ENCODE measurements at places on chromosomes 2 and 18.

GRCh38 chr2:80476535-80477117, 172.1 kb upstream of the LRRTM1 start:
- DNase-seq, result no peak

GRCh38 chr18:50410008-50410407, 35.2 kb downstream of the SKA1 start:
- DNase-seq, result no peak

GRCh38 chr18:79434607-79435401, 39.1 kb downstream of the NFATC1 start:
- no peak for DNase-seq

GRCh38 chr18:57121542-57122112, 25.3 kb upstream of the BOD1L2 start:
- no peak for DNase-seq

DNA sequence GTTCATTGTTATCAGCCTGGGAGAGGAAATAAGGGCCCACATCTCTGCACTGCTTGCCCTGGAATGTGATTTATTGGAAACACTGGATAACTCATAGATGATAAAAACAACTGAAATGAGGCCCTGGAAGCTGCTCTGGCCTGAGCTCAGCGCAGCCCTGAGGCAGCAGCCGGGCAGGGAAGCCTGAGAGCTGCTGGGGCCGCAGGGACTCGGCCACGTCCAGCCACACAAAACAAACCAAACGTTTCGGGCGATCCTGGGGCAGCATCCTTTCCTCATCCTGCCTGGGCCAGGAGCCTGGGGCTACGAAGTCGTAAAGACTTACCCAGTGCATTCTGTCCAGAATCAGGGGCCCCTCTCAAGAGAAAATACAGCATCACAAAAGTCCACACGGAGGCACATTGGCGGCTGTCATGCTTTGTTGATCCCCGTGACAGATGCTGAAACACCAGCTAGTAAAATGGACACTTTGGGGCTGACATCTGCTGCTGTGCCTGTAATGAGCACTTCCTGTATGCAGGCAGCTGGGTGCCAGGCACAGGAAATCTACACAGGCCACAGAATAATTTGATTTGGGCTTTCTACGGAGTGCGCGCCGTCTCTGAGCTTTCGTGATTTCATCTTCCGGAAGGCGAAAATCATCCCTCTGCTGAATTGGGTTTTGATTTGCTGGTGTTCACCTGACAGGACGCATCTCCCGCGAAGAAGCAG, 250.6 kb downstream of the EIPR1 start:
- no peak for DNase-seq

- no peak for DNase-seq
Measured at GRCh38 chr2:157839162-157839801, 36.8 kb downstream of the ACVR1 start.

DNA sequence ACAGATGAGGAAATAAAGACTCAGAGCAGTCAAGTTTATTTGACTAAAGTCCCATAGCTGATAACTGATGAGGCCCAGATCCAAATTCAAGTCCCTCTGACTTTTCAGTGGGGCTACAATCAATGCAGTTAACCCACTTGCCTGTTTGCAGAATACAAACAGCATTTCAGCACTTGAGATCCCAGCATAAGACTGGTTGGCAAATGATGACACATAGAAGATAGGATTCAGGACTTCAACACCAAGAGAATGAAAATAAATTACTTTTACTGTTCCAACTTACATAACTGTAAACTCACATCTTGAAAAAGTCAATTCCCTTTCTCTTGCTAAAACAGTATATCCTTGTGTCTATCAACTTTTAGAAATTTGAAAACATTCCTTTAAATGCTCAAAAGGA, 61.2 kb downstream of the CCDC93 start:
- no peak for DNase-seq

DNA sequence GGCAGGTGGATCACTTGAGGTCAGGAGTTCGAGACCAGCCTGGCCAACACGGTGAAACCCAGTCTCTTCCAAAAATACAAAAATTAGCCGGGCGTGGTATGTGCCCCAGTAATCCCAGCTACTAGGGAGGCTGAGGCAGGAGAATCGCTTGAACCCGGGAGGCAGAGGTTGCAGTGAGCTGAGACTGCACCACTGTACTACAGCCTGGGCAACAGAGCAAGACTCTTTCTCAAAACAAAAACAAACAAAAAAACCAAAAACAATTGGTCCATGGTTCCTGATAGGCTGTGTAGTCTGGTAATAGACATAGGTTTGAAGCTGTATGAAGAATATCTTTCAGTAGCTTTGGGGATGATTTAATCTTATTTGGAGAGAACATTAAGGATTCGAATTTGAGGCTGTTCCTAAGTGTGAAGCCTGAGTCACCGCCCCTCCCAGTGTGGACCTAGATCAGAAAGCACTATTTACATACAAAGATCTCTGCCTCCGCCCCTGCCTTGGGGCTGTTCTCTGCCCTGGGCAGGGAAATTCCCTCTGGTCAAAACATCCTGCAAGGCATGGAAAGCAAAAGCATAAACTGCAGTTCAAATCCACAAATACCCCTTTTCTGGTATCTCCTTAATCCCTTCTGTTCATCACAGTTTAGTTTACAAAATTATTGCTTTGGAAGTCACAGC, 52.8 kb upstream of the PMAIP1 start:
- DNase-seq, result no peak

- DNase-seq, result no peak
Measured at GRCh38 chr2:122094557-122094956, 339.1 kb downstream of the TSN start.

DNA sequence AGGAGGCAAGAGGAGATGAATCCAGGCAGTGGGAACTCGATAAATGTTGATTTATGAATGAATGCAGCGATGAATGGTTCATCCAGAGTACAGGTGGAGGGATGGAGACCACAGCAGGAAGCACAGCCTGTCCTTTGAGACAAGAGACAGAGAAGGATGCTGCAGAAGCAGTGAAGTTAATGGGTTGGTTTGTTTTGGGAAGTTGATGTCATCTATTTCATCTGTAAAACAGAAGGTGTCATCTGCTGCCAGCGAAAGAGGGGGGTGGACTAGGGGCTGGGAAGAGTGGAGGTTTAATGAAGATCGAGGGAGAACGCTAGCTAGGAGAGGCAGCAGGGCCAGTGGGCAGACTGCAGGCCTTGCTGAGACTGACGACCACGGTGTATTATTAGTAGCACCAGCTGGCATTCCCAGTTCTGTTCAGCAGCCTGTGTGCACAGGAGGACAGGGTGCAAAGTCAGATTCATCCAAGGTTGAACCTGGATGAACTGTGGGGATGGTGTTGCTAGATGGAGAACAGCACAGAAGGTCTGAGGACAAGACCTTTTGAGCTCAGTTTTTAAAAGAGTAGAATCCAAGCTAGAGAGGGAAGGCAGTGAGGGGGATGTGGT, 120.3 kb upstream of the CAPN13 start:
- DNase-seq, result no peak

DNA sequence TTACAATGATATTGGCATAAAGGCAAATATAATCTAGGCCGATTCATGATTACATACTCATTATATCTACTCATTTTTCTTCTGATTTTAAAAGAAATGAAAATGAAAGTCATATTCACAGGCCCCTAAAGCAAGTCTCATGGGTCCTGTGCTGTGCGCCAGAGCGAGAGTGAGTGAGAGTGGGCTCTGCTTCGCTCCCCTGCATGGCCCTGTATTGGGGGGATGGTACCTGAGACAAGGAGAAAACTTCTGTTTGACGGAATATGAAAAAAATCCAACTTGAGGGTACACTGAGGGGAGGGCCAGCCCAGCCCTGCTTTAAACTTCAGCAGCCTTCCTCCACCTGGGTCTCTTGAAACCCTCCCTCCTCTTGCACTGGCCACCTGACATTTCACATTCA, 81.4 kb upstream of the RGPD5 start:
- no peak for DNase-seq

DNA sequence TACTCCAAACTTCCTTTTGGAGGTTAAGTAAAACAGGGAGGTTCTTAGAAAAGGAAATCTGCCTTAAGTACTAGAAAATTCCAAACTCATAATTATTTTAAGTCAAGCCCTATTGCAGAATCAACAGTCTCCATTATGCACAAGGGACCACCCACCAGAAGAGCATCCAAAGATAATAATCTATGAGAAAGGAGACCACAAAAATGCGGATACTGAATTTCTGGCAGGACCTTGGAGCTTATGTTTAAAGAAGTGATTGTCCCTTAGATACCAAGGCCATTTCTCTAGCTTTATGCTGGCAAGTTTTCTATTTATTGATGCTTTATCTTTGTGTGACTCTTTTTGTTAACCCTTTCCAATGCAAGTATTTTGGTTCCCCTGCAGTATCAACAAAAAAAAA, 404.0 kb upstream of the MMADHC start:
- DNase-seq, result no peak

DNA sequence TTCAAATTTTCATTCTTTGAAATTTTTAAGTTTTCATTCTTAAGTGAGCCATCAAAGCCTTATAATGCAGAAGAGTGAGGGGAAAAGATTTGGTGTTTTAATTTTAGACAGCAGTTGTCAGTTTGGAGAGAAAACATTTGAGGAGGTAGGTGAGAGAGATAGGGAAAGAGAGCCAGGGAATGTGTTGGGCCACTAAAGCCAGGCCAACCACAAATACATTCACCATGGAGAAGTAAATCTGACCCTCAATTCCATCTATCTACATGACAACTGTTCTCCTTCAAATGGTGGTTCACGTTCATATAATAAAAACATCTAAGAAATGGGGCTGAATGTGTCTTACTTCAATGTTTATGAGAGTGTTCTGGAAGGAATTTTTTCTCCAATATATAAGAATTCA, 553.0 kb upstream of the SYT4 start:
- no peak for DNase-seq

DNA sequence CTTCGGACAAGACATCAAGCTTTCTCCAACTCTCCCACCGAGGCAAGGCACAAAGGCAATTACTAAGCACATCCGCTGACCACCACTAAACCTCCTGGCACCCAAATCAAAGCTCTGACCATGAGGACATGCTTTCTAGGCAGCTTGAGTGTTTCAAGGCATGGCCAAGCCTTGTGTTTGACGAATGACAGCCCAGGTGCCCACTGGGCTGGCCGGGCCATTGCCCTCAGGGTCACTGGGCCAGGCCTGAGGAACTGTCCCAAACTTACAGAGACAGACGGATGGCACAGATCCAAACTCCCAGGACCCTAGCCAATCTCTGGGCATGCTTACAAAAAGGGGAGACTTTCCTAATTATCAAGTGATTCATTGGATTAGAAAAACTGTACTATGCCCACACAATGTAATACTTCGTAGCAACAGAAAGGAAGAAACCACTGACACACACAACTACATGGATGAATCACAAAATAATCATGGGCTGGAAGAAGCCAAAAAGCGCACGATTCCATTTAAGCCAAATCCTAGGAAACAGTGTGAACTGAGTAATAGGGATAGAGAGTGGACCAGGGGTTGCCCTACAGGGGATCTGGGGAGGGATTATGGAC, 20.2 kb downstream of the CRACDL start:
- no peak for DNase-seq

GRCh38 chr18:56382541-56382940, 255.9 kb downstream of the TXNL1 start:
- no peak for DNase-seq

DNA sequence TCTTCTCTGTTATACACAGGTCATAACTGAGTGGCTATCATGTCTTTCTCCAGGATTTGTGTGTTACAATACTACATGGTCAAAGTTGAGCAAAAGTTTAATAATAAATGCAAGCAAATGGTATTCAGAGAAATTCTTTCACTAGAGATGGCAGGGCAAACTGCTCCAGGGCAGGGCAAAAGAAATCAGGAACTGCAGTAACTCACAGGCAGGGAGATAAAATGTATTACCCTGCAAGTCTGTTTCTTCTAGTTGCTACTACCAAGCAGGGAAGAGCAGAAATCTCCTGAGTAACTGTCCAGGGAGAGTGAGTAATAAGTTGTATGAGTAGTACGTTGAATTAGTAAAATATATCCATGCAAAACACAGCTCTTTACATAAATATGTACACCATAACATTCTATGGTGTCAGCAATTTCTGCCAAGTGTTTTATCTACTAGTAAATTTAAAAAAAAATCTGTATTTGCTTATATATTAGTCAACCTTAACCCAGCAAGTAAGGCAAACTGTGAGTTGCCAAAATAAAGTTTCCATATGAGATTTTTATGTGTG, 404.1 kb downstream of the ZEB2 start:
- no peak for DNase-seq

GRCh38 chr2:179059026-179059700, 9.2 kb upstream of the CCDC141 start:
- no peak for DNase-seq

GRCh38 chr2:110980339-110981062, 140.2 kb upstream of the BCL2L11 start:
- no peak for DNase-seq

GRCh38 chr18:23071285-23071684, 64.0 kb upstream of the CABLES1 start:
- peak; percentile 40 for DNase-seq

GRCh38 chr2:75705921-75706320, 4.8 kb downstream of the GCFC2 start:
- DNase-seq, result no peak

DNA sequence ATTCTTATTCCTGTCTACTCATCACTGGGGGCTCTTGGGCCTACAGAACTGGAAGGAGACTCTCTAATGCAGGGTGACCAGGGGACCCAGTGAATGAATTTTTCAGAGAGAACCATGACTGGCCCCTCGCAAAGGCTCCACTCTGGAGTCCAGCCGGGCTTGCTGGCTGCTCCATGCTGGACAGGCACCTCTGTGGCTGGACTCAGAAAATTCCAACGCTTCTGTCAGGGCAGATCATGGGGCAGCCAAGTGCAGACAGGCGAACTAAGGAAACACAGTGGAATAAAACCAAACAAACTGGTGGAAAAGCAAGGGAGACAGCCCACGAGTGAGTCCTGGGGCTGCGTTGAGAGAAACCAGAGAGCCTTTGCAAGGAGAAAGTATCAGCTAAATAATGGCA, 57.2 kb downstream of the ACAA2 start:
- no peak for DNase-seq

DNA sequence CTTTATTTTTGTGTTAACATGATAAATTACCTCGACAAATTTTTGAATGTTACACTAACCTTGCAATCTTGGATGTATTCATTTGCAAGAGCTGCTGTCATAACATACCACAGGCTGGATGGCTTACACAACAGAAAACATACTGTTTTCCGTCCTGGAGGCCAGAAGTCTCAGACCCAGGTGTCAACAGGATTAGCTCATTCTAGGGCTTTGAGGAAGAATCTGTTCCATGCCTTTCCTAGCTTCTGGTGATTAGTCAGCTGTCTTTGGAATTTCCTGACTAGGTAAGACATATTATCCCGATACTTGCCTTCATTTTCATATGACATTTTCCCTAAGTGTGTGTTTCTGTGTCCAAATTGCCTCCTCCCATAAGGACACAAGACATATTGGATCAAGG, 188.6 kb upstream of the CDH19 start:
- DNase-seq, result no peak

- no peak for DNase-seq
Measured at GRCh38 chr2:200494048-200494447, 15.8 kb downstream of the KCTD18 start.

DNA sequence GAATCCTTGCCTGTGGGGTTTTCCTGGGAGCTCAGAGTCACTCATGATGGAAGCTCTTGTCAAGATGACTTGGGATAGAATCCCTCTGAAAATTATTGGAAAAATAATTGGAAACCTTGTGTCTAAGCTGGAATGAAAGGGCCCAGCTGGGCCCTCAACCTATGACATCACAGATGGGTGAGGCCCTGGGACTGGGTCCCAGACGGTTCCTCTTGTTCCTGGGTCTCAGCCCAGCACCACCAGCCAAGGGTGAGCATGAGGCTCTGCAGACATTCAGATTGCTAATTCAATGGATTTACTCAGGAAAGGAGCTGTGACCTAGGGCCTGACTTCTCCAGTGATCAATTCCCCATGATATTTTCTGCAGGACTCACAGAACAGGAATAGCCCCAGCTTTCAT, 188.3 kb upstream of the MYT1L start:
- no peak for DNase-seq

Data from stimulated activated CD4-positive, alpha-beta T cell treated with anti-CD3 and anti-CD28 coated beads, TNF-alpha, amount 100 ng/mL, for 1 hour (primary cell).